GM12878 (cell line): ENCODE measurements at places on chromosomes 4 and X. TPM values are rescaled to one million over a fixed set of nuclear protein-coding genes. Genes with fewer than 3 reads are reported as not detected.

GRCh38 chr4:73259571-73260090 lies 1.0 kb upstream of the ANKRD17 start:
- H3K27me3 ChIP-seq, result no peaks in the 10 kb centered on the region
- no peak for DNase-seq
- no peaks in the 10 kb centered on the region for H3K4me1 ChIP-seq

- H3K27me3 ChIP-seq, result no peaks in the 10 kb centered on the region
- no peaks in the 10 kb centered on the region for H3K36me3 ChIP-seq
- DNase-seq, result no peak
- no peak overlapping the region for H3K4me3 ChIP-seq
Measured at GRCh38 chrX:132277953-132278614, 58.8 kb upstream of the RAP2C start.

ZCCHC18 gene
- 1.7 and 2.6 TPM in 2 replicates for total RNA-seq

DNA sequence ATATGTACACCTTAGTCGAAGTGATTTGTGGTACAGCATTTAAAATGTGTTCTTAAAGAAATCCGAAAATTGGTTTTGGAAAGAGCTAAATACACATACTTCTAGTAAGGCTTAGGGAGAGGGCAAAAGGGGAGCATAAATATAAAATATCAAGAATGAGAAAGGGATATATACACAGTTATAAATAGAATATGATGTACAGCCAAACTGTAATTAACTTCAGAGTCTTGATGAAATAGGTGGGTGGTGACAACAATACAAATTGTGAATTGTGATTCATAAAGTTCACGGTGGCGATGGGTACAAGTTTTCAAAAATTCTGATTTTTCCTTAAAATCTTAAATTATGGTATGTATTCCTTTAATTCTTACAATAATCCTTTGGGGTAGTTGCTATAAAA lies 62.2 kb downstream of the KDM6A start:
- no peaks in the 10 kb centered on the region for H3K4me1 ChIP-seq
- H3K36me3 ChIP-seq, result no peaks in the 10 kb centered on the region
- DNase-seq, result no peak
- no peak overlapping the region for H3K27ac ChIP-seq
- no peaks in the 10 kb centered on the region for H3K27me3 ChIP-seq

PDZD4 gene
- total RNA-seq, result 0.15 TPM in 1 of 2 replicates, not detected in the other

GRCh38 chrX:124407226-124407625 lies 60.9 kb downstream of the SH2D1A start:
- H3K4me1 ChIP-seq, result no peaks in the 10 kb centered on the region
- no peaks in the 10 kb centered on the region for H3K36me3 ChIP-seq
- no peak for DNase-seq
- H3K27me3 ChIP-seq, result no peaks in the 10 kb centered on the region

DNA sequence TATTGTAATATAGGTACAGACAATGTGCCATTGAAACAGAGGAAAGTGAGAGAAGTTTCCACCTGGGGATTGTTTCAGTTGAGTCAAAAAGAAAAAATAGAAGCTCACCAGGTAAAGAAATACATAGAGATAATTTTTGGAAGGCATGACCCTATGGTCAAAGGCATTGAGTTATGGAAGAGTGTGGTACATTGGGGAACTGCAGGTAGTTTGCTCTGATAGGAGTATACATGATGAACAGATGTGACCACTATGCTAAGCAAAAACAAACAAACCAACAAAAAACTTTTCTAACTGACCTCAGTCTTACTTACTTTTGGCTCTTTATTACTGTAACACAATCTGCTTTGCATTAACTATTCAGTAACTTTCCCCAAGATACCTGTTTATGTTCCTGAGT lies 85.9 kb downstream of the UGT8 start:
- no peak overlapping the region for H3K27ac ChIP-seq
- no peak overlapping the region for H3K4me3 ChIP-seq
- no peaks in the 10 kb centered on the region for H3K36me3 ChIP-seq

DNA sequence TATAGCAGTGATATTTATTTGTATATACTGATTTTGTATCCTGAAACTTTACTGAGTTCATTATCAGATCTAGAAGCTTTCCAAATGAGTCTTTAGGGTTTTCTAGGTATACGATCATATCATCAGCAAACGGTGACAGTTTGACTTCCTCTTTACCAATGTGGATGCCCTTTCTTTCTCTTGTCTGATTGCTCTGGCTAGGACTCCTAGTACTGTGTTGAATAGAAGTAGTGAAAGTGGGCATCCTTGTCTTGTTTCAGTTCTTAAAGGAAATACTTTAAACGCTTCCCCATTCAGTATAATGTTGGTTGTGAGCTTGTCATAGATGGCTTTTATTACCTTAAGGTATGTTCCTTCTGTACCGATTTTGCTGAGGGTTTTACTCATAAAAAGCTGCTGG lies 37.5 kb downstream of the CBR4 start:
- no peak overlapping the region for H3K27ac ChIP-seq
- H3K4me3 ChIP-seq, result no peak overlapping the region

DNA sequence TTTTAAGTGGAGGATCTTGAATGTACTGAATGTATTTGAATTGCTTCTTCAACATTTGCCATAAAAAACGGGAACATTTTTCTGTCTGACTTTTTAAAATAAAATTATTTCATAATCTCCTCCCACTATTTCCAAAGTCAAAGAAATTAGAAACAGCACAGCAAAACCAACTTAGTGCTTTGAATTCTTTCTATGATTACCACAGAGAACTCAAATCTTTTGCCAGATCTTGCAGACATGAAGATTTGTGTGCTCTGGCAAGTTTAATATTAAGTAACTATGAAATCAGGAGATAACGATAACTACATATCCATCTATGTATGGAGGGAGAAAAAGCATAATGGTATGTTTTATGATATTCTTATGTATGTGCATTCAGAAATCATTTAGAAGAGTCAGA lies 982.2 kb downstream of the PCDH7 start:
- no peaks in the 10 kb centered on the region for H3K36me3 ChIP-seq
- no peak for DNase-seq
- no peak overlapping the region for H3K27ac ChIP-seq
- H3K4me3 ChIP-seq, result no peak overlapping the region
- H3K27me3 ChIP-seq, result no peaks in the 10 kb centered on the region

DNA sequence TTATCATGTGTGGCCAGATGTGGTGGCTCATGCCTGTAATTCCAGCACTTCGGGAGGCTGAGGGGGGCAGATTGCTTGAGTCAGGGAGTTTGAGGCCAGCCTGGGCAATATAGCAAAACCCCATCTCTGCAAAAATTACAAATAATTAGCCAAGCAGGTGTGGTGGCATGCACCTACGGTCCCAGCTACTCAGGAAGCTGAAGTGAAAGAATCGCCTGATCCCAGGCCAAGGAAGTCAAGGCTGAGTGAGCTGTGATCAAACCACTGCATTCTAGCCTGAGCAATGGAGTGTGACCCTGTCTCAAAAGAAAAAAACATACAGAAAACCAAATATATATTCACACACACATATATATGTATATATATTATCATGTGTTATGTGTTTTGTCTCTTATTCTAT lies 15.0 kb downstream of the APELA start:
- DNase-seq, result peak; percentile 68
- no peak overlapping the region for H3K4me3 ChIP-seq
- H3K27ac ChIP-seq, result peak overlapping the region; percentile 8; the same call in 1 of the 2 replicates

- H3K4me3 ChIP-seq, result no peak overlapping the region
- no peak overlapping the region for H3K27ac ChIP-seq
- no peaks in the 10 kb centered on the region for H3K36me3 ChIP-seq
- H3K4me1 ChIP-seq, result peaks cover under 1% of the 10 kb centered on the region; the same call in 1 of the 2 replicates
Measured at GRCh38 chrX:136750364-136750763, 30.4 kb downstream of the ARHGEF6 start.

- no peaks in the 10 kb centered on the region for H3K36me3 ChIP-seq
- H3K27me3 ChIP-seq, result no peaks in the 10 kb centered on the region
- H3K4me1 ChIP-seq, result no peaks in the 10 kb centered on the region
Measured at GRCh38 chrX:112818114-112819007, 22.3 kb downstream of the AMOT start.

- no peaks in the 10 kb centered on the region for H3K27me3 ChIP-seq
- H3K4me3 ChIP-seq, result no peak overlapping the region
- peaks cover 5% of the 10 kb centered on the region; the same call in 1 of the 2 replicates for H3K4me1 ChIP-seq
Measured at GRCh38 chr4:7052923-7053715, 9.9 kb downstream of the TADA2B start.

NXT2 gene
- 13.1 and 14.7 TPM in 2 replicates for total RNA-seq

USP38 gene
- total RNA-seq, result 19.0 and 20.3 TPM in 2 replicates
